ENCODE measurements at places on chromosomes 5 and 9.

DNA sequence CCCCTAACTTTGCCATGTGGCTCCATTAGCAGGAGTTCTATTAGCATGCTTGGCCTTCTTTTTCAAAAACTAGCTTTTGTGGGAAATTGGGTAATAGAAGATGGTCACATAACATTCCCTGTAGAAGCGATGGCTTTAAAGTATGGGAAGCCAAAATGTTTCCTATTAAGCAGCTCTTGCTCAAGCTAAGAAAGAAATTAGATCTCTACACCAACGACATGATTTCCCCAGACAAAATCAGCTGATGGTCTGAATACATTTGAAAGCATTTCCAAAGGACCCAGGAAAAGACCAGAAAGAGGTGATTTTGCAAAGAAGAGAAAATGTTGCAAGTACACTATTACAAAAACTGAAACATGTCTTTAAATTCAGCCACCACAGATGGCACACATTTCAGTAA lies 4.8 kb upstream of the NFIL3 start:
- DNase-seq: no peak

DNA sequence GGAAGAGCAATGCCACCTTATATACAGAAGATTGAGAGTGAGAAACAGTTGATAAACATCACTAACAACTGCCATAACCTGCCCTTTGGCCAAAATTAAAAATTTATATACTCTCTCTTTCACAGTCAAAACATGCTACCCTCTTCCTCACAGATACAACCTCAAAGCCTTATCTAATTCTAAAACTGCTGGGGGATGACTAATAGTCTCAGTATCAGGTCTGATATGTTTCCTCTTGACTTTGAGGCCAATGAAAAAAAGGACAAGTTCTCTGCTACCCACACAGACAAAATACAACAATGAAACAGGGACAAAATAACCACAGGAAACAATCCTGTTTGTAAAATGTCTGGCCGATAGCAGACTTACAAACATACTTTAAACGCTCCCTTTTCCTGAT lies 485.6 kb upstream of the NUDT12 start:
- DNase-seq: no peak

- DNase-seq: no peak
Observed at GRCh38 chr5:102753889-102754766, 977 bp upstream of the PAM start.

DNA sequence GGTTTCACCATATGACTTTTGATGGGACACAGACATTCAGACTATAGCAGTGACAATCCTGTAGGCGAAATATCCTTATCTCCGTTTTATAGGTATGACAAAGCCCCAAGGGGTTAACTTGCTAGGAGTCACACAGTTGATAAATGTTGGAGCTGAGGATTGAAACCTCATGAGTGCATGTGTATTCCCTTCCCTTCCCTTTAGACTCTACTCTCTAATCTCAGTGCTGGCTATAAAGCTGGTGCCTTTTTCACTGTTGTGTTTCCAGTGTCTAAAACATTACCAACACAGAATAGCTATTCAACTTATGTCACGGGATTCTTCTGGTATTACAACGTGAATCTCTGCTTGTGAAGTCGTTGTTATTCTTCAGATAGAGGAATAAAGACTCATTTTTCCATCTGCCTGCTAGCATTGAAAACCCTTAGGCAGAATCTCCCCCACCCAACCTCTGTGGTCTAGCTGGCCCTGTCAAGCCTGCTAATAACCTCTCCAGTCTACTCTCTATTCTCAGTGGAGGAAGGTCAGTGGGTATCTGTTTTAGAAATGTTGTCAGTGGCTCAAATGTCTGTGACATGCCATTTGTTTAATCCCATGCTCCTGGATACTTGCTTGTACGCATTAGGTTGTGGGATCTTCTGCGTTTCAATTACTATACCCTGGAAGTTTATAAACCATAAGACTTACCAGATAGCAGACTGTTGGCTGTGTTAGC lies 121.2 kb downstream of the TLE4 start:
- peak; percentile 50 for DNase-seq

DNA sequence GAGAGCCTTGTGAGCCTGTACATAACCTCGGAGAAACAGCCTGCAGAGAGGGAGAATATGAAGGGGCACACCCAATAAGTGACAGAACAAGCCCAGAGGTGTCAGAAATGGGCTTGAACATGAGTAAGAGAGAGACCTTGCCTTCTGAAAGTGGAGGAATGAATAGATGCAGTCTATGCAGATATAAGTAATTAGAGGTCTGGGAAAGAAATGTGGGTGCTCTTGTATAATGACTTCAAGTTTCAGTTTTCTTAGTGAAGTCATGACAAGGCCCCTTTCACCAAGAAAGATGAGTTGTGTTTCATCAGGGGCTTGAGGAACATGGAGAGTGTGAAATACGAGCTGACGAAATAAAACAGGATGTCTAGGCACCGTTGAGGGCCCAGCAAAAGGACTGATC lies 15.1 kb downstream of the GRAMD2B start:
- no peak for DNase-seq

DNA sequence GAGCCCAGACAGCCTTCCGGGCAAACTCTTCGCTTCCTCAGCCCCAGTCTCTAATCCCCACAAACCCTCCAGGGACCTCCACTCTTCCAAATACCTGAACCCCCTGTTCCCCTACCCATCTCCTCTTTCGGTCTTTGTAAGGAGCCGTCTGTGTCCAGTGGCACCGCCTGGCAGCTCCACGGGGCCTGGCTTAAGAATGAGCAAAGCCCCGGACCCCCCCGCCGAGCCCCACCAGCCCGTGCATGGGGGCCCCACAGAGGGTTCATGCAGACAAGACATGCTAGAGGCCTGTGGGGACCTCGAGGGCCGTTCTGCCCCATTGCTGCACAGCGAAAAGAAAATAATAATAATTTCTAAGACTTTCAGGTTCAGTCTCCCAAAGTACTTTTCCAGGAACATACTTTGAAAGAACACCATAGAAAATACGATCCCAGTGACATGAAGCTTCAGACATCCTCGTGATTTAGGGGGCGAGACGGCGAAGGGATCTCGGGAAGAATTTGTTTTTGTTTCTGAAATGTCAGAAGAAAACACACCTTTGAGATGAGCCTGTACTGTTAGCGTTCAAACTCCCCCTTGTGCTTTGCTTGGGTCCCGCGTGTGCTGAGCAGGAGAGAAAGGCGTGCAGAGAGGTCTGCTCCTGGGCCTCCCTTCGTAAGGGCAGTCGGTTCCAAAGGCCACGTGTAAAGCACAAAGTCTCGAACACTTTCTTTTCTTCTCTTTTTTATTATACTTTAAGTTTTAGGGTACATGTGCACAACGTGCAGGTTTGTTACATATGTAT lies 49.2 kb downstream of the IRX2 start:
- DNase-seq: no peak

DNA sequence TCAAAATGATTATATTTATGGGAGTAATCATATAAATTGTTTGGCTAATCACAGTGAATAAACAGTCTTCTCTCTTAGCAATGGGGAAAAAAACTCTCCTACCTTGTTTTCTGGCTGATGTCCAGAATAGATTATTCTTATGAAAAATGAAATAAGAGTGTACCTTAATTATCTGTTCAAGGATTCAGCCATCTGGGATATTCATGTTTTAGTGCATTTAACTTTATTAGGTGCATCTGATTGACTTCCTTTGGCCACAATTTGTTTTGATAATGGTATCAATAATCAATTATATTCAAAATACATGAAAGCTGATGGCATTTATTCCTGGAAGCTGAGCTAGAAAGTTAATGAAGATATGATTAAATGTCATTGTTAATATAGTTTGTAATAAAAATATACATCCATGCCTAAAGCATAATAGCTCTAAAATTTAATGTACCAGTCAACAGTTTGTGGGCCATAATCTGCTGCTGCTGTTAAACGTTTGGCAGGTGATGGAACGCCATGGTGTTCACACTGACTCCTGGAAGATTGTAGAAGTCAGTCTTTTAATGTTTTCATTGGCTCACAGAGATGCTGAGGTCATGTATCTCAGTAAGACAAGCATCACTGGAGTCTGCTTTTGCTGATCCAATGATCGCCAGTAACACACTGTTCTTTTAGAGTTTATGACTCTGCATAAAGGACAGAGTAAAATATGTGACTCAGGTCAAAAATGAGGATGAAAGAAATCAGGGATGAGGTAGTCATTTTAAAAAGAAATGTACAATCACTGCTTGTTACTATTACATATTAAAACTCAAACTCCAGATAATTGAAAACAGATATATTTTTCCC lies 105.8 kb downstream of the ISL1 start:
- no peak for DNase-seq

DNA sequence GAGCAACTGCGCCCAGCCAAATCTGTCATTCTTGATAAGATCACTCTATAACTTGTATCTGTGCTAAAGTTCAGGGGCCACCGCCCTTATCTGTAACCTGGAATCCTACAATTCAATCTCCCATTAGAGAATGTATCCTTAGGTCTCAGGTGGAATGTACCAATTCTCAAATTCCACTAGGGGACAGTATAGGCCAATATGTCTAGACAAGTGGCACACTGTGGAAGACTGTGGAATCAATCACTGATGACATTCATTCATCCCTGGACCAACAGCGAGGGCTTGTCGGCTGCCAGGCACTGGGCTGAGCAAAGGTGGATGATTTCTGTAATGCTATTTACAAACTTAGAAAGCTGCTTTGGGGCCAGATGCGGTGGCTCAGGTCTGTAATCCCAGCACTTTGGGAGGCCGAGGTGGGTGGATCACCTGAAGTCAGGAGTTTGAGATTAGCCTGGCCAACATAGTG lies 28.7 kb upstream of the MEGF9 start:
- DNase-seq: peak; percentile 87

DNA sequence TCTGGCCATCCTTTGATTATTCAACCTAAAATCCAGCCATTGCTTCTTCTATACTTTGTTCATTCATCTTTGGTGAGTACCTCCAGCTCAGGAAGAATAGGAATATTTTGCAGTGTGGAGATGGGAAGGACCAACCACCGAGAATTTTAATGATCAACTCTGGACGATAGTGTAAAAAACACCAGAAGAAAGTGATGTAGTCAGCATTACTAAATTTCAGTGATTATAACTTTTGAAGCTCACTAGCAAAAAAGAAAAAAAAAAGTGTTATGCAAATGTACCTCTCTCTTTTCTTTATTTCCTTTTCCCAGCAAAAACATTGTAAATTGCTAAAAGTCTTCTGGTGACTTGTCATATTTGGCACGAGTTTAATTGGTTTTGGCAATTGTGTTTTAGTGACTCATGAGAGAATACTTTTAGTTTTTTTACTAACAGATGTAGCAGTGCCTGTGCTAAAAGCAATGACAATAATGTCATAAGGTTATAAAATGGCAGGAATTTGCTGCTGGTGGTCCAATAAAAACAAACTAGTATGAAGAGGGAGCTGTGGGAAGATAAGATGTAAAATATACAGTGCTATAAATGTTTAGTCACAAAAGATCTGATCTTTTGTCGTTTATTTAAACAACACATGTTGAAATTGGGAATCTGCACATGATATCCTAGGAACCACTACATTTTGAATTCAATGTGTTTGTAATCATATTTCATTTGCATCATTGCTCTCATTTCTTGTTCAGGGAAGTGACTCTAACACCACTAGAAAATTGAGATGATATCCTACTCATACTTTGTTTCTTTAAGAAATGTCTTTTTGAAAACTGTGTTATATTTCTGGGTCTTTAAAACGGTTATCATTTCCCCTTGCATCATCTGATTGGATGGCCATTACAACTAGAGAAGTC lies 81.3 kb upstream of the ERCC6L2 start:
- no peak for DNase-seq

GRCh38 chr5:963310-963672 lies 45.3 kb upstream of the NKD2 start:
- no peak for DNase-seq

DNA sequence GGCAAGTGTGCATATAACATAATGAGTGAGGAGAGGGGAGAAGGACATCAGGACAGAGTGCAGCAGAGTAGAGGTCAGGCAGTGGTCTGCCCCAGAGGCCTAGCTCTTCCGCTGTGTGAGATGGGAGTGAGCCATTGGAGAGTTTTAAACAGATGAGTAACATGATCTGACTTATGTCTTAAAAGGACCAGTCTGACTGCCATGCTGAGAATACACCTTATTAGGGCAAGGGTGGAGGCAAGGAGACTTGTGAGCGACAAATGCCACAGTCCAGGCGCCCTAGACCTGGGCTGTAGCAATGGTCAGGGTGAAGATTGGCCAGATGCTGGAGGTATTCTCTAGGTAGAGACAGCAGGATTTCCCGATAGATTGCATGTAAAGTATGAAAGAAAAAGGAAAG lies 83.1 kb downstream of the WWC1 start:
- DNase-seq: no peak

DNA sequence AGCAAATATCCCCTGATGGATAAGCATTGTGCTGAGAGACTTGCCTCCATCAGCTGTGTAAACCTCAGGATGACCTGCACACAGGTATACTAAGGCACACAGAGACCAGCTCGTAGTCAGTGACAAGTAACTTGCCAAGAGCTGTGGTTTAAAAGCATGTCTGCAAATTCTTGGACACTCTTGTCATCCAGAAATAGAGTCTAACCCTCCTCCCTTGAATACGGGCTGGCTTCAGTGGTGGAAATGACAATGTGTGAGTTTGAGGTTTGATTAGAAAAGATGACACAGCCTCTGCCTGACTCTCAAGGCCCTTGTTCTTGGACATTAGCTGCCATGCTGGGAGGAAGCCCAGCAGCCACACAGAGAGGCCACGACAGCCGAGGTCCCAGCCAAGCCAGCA lies 114.4 kb downstream of the GADD45G start:
- no peak for DNase-seq

GRCh38 chr5:51411921-51412325 lies 28.7 kb downstream of the ISL1 start:
- DNase-seq: no peak

- no peak for DNase-seq
Observed at GRCh38 chr5:1216918-1217295, 8.3 kb upstream of the SLC6A18 start.

- no peak for DNase-seq
Observed at GRCh38 chr5:175133185-175133584, 310.8 kb downstream of the DRD1 start.

GRCh38 chr5:23139338-23140171 lies 286.4 kb upstream of the CDH12 start:
- DNase-seq: no peak

DNA sequence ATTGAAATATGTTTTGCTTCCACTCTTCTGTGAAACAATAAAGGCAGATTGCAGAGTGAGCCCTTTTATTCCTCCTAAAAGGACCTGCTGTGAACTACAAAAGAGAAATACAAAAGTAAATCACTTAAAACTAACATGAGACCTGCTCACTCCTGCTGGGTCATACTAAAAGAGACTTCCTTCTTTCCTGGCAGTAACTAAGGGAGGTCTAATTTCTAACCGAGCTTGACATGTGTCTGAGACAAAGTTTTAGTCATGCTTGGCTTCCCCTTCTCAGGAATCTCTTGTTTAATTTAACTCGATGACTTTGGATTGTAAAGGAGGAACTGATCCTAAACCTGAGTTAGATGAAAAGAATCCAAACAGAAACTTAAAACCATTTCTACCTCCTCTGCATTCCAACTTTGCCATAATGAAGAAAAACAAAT lies 86.4 kb upstream of the CDH6 start:
- DNase-seq: no peak

GRCh38 chr9:34709196-34709978 lies 549 bp downstream of the CCL21 start:
- DNase-seq: no peak

- no peak for DNase-seq
Observed at GRCh38 chr5:152549709-152550108, 144.6 kb upstream of the NMUR2 start.

- DNase-seq: no peak
Observed at GRCh38 chr5:175664723-175665122, 6.9 kb downstream of the HRH2 start.
